ENCODE measurements at places on chromosomes 11 and 22.

GRCh38 chr22:42932857-42933484, 75.9 kb upstream of the ARFGAP3 start:
- no peak for DNase-seq

- DNase-seq, result no peak
These were observed 14.8 kb upstream of the MPPED1 start for GRCh38 chr22:43396934-43397457.

GRCh38 chr11:28697920-28698827, 590.0 kb downstream of the METTL15 start:
- no peak for DNase-seq

GRCh38 chr11:24163146-24163545, 333.7 kb upstream of the LUZP2 start:
- no peak for DNase-seq

DNA sequence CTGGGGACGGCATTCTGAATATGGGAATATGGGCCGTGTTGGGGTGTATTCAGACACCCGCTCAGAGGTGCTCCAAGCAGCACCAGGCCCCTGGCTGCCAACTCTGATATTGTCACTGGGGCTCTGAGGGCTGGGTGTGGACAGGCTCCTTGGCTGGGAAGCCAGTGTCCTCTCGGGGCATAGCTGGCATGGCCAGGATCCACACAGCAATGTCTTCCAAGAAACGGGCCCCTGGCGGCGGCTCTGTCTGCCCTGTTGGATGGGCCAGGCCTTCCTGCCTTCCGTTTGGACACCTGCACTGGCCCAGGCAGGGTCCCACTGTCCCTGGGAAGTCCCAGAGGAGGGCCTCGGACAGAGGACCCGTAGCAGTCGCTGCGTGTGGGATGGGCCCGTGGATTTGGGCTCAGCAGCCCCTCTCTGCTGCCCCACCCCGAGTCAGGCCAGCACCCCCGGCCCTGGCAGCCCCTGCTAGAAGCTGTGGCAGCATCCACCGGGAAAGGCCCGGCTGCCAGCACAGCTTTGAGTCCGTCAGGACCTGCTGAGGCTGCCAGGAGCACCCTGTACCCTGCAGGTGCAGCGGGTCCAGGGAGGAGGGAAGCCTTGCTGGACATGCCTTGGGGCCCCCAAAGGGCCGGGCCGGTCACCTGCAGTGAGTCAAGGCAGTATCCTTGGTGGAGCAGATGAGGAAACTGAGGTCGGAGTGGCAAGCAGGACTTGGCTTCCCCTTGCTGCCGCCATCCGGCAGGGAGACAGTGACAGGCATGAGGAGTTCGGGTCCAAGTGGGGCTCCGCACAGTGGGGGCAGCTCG, 4.1 kb downstream of the PANX2 start:
- no peak for DNase-seq

DNA sequence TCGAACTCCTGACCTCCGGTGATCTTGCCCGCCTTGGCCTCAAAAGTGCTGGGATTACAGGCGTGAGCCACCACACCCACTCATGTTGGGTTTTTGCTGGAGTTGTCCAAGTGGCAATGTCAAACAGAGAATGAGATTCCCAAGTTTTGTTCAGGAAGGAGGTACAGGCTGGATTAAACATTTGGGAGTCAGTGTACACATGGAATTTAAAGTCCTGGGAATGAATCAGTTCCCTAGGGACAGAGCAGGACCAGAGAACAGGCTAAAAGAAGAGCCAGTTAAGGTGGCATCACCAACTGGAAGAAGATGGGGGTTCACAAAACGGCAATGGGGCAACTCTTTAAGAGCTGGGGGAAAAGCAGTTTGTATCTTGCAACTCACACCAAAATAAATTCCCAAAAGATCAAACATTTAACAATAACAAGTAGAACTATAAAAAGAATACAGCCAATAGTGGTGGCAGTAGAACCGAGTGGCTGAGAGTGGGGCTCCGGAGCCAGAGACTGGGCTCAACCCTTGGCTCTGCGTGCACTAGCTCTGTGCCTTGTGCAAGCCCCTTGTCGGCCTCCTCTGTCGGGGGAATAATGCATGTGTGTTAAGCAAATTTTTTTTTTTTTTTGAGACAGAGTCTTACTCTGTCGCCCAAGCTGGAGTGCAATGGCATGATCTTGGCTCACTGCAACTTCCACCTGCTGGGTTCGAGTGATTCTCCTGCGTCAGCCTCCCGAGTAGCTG, 33.8 kb upstream of the CTSD start:
- DNase-seq, result no peak

DNA sequence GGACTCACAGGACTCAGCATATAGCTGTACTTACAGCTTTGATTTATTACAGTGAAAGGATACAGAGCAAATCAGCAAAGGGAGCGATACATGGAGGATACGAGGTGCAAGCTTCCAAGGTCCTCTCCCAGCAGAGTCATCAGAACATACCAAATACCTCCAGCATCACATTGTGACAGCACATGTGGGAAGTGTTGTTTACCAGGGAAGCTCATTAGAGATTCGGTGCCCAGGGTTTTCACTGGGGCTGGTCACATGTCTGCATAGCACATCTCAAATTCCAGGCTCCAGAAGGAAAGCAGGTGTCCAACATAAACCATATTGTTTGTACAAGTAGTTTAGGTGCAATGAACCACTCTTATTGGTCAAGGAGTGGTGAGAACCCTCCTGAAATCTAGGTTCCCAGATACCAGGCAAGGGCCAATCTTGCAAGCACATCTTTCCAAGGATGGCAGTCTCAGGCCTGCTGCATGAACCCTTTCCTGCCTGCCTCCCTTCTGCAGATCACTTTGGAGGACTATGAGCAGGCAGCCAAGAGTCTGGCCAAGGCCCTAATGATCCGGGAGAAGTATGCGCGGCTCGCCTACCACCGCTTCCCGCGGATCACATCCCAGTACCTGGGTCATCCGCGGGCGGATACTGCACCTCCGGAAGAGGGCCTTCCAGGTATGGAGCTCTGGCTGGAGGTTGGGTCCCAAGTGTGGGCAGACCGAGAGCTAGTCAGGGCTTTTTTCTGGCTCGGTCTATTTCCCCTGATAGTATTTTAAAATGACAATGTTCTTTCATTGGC, 26.7 kb downstream of the AMPD3 start:
- DNase-seq, result no peak

DNA sequence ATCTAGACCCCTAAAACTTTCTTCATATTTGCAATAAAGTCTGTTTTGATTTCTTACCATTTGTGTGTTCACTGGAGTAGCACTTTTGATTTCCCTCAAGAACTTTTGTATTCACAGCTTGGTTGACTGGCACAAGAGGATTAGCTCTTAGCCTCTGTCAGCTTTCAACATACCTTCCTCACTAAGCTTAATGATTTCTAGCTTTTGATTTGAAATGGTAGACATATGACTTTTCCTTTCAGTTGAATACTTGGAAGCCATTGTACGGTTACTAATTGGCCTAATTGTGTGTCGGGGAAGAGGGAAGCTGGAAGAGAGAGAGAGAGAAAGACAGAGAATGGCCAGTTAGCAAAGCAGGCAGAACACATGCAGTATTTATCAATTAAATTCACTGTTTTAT, 180.5 kb downstream of the ARHGAP42 start:
- DNase-seq, result no peak

DNA sequence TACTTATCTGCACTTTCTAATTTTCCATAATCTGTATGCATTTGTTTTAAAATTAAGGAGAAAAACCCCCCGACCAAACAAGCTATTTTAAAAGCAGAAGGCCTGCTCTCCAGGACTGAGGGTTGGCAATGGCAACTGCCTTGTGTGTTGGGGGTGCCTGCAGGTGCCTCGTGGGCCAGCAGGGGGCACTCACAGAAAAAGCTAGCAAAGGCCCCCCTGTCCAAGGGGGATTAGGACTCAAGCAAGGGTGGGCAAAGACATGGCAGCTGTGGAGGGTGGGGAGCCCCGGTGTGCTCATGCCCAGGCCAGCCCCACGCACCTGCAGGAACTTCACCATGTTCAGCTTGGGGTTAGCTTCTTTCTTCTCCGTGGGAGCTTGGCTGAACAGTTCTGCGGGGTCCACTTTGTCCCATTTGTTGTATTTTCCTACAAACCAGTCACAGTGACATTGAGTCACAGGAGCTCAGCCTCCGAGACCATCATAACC, 10.3 kb downstream of the TOP3B start:
- no peak for DNase-seq

GRCh38 chr11:119666463-119667131, 62.4 kb downstream of the NECTIN1 start:
- peak; percentile 28 for DNase-seq

DNA sequence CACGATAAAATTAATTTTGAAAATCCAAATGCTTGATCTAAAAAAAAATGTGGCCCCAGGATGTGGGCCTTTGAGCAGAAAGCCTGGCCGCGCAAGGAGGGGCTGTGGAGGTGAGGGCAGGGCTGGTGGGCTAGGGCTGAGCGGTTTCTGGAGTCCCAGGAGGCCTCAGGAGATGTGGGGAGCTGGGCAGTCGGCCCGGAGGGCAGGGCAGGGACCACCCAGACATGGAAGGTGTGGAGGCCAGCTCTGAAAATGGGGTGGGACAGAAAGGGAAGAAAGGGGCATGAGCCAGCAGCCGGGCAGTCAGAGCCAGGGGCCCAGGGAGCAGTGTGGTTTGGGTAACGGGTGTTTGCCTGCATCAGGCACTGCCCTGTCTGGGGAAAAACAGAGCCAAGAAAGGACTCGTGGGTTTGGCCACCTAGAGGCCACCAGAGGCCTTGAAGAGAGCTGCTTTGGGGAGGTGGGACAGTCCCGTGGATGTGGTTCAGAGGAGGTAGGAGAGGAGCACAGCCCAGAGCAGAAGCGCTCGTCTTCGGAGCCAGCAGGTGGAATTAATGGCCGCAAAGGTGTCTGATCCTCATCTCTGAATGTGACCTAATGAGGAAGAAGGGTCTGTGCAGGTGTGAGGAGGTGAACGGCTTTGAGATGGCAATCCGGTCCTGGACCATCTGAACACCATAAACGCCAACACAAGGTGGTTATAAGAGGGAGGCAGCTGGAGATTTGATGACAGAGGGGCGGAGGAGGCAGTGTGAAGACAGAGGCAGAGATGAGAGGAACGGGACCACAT, 50.2 kb downstream of the IGF2 start:
- no peak for DNase-seq

GRCh38 chr11:10490398-10491241, 35.6 kb downstream of the AMPD3 start:
- no peak for DNase-seq

DNA sequence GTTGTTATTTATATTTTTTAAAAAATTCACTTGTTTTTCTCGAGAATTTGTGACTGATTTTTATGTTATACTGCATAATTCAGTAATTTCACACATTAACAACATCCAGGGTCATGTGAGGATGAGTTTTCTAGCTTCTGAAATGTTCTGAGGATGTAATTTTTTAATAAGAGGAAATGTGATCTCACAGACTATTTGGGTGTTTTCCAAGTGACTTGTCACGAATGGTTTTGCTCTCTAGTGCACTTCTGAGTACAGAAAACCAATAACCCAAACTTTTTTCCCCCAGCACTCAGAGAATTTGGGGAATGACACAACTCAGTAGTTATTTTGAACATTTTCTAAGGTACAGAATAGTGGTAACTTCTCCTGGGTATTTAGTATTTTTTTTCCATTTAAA, 821.1 kb upstream of the ARHGAP42 start:
- no peak for DNase-seq

DNA sequence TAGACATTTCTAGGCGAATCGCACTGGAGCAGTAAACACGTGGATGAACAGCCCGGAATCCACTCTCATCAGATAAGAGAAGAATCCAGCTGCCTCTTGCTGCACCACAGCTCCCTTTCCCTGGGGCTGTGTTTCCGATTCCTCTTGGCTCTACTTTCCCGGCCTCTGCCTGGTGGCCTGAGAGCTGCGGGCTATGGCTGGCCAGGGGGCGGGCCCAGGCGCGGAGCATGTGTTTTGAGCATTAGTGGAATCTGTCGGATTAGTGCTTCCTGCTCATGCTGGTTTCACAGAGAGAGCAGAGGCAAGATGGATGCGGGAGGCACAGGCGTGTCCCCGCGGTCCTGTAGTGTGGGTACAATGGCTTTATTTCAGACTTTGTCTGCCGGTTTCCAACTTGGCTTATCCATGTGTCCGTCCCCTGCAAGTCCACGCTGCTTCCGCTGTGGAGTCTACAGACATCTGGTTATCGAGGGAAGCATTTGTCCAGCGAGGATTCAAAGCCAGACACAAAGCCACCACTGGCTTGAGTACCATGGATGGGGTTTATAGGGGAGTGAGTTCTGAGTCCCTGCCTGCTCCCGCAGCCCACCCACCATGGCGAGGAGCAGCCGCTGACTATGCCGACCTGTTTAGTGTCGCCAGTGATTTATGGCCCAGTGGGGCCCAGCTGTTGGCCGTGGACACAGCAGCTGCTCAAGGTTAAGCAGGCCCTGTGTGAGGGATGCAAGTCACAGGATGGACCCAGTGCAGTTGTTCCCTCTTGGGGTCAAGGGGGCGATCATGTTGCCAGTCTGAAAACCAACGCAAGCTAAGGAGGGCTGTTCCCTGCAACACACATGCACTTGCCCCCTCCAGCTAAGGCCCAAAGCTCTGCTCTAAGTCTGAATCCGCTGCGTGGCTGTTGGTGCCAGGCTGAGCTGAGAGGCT, 43.3 kb upstream of the EP300 start:
- no peak for DNase-seq
